Subcutaneous adipose tissue (tissue), 4 donors: ENCODE measurements at places on chromosomes 5 and 9. TPM values are rescaled to one million over a fixed set of nuclear protein-coding genes. Genes with fewer than 3 reads are reported as not detected.

HTR4 gene
- total RNA-seq: not detected

ORM2 gene
- 2.4 TPM for total RNA-seq

KCNT1 gene
- total RNA-seq: 0.33 TPM

NUDT2 gene
- 26.4 TPM for total RNA-seq

LSM11 gene
- total RNA-seq: 4.1 TPM

TRAF1 gene
- 5.6 TPM for total RNA-seq

IL6ST gene
- total RNA-seq: 554 TPM

SH2D3C gene
- total RNA-seq: 23.0 TPM

INSL4 gene
- total RNA-seq: not detected

KIAA0825 gene
- total RNA-seq: 5.8 TPM

TBC1D13 gene
- total RNA-seq: 12.1 TPM

ANGPTL2 gene
- 81.2 TPM for total RNA-seq

DMRT3 gene
- total RNA-seq: 0.34 TPM

FCN2 gene
- total RNA-seq: 3.5 TPM

NKD2 gene
- total RNA-seq: not detected

GDNF gene
- 0.17 TPM for total RNA-seq

FAM221B gene
- total RNA-seq: not detected

ITGA2 gene
- total RNA-seq: 0.49 TPM

GPX8 gene
- 19.7 TPM for total RNA-seq

AGGF1 gene
- total RNA-seq: 22.8 TPM

SLC2A6 gene
- total RNA-seq: 3.3 TPM

SPINK5 gene
- total RNA-seq: 0.57 TPM

GPR21 gene
- total RNA-seq: 4.2 TPM

GCNT1 gene
- 5.1 TPM for total RNA-seq

CYSTM1 gene
- total RNA-seq: 115 TPM

PTTG1 gene
- 15.0 TPM for total RNA-seq

CEL gene
- total RNA-seq: not detected

DIMT1 gene
- 33.4 TPM for total RNA-seq

PDCD1LG2 gene
- 3.4 TPM for total RNA-seq

NCS1 gene
- 4.4 TPM for total RNA-seq

FBXW2 gene
- 41.2 TPM for total RNA-seq

BHMT2 gene
- total RNA-seq: 83.1 TPM

THBS4 gene
- total RNA-seq: 28.2 TPM

PRR16 gene
- 10.9 TPM for total RNA-seq

G3BP1 gene
- 65.7 TPM for total RNA-seq

SPATA24 gene
- total RNA-seq: not detected

GPR150 gene
- 0.38 TPM for total RNA-seq

NRG2 gene
- total RNA-seq: 4.1 TPM

PCDHGA6 gene
- 3.1 TPM for total RNA-seq

FGF1 gene
- total RNA-seq: 5.9 TPM

PCDHB3 gene
- 0.85 TPM for total RNA-seq

IFNA21 gene
- total RNA-seq: not detected

ASS1 gene
- total RNA-seq: 302 TPM
